ENCODE measurements at places on chromosomes 3 and 15.

- no peak for DNase-seq
Observed at GRCh38 chr3:122928396-122929187, 99.0 kb downstream of the SEMA5B start.

DNA sequence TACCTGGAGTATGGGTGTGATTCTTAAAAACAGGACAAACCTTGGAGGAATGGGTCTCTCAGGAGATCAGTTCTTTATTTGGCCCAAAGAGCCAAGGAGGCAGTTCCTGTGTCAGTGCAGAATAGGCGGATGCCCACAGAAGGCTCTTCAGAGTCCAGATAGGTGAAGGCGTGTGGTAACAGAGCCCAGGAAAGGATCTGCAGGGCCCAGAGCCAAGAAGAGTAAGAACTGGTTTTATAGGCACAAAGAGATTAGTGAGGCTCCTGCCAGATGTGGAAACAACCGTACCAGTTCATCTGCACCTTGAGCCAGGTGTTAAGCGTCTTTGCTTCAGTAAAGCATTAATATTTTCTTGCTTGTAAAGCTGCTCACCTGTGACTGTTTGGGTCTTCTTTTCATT, 140.1 kb upstream of the BFSP2 start:
- DNase-seq = no peak

DNA sequence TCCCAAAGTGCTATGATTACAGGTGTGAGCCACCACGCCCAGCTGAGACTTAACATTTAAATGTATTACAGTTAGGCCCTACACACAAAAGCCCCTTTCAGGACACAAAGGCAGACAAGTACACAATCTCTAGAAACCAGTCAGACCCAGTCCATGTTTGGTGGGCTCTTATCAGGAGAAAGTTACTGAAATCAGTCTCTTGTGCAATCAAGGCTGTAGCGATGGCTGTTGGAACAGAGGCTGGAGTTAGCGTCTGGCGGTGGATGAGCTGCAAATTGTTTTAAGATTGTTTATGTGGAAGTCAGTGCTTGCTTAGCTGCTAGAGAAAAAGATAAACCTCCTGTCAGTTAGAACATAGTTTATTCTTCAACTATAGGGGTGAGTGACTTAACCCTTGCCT, 89.5 kb upstream of the SNRPN start:
- no peak for DNase-seq

- DNase-seq = no peak
Observed at GRCh38 chr3:42655980-42656679, 2.6 kb downstream of the ZBTB47 start.

DNA sequence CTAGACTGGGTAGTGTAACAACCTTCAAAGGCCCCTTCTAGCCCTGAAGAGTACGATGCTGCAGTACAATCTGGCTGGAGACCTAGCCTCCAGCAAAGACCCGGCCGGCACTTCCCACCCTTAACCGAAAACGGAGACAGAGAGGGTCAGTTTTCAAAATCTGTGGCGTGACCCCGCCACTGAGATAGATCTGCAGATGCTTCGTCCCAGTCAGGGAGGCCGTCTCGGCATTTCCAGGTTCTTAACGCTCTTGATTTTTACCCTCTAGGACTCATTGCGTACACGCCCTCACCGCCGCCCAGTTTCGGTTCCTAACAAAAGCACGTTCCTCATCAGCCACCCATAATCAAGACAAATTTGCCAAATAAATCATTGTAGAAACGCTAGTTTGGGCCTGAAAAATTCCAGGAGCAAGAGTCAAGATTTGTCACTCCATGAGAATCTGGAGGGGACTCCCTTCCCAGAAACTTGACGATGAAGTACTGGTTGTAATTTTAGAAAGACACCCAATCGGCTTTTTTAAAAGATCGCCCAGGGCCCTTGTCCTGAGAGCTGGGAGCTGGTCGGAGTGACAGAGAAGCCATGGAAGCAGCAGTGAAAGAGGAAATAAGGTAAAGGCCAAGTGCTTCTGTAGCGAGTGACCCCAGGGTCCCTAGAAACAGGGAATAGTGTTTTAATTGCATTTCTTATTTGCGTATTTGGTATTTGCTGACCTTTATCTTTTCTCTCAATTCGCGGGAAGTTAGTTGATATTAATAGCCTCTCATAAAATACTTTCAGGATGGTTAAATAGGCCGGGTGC, 868 bp upstream of the TMEM87A start:
- DNase-seq = peak; percentile 32

DNA sequence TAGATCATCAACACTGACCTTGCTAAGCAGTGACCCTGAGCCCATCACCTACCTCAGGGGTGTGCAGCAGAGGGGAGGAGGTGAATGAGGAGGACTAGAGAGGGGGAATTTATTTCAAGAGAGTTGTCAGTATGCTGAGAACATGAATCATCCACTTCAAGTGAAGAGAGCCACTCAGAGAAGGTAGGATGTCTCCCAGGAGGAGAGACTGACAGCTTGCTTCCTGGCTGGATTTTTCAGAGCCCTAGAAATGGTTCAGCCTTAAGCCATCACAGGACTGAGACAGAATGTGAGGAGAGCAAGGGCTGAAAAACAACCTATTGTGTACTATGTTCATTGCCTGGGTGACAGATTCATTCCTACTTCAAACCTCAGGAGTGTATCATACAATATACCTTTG, 34.8 kb downstream of the CCNL1 start:
- no peak for DNase-seq

DNA sequence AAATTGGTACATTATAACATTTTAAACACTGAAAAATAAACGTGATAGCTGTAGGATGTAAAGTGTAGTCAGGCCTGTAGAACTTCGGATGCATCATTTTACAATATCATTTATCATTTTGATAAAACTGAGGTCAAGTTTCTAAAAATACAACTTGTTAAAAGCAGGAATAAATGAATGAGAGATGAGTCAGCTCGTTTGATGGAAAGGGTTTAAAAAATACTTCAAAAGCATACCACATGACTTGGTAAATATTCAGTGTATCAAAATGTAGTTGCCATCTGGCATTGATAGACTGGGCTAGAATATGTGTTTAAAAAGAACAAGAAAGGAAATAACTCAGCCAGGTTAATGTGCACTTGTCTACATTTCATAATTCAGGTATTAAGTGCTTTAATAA, 357.0 kb downstream of the TIGIT start:
- no peak for DNase-seq

DNA sequence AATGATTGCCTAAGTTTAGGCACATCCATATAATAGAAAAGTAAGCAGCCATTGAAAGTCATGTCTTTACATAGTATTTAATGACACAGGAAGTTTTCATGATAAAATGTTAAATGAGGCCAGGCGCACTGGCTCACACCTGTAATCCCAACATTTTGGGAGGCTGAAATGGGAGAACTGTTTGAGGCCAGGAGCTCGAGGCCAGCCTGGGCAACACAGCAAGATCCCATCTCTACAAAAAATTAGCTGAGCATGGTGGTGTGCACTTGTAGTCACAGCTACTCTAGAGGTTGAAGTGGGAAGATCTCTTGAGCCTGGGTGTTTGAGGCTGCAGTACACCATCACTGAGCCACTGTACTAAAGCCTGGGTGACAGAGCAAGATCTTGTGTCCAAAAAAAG, 59.4 kb downstream of the SETMAR start:
- no peak for DNase-seq

- no peak for DNase-seq
Observed at GRCh38 chr3:4981294-4981664, 2.0 kb downstream of the BHLHE40 start.

- no peak for DNase-seq
Observed at GRCh38 chr3:159371961-159372360, 570.1 kb downstream of the MFSD1 start.

- no peak for DNase-seq
Observed at GRCh38 chr3:140316466-140316865, 361.4 kb upstream of the TRIM42 start.

DNA sequence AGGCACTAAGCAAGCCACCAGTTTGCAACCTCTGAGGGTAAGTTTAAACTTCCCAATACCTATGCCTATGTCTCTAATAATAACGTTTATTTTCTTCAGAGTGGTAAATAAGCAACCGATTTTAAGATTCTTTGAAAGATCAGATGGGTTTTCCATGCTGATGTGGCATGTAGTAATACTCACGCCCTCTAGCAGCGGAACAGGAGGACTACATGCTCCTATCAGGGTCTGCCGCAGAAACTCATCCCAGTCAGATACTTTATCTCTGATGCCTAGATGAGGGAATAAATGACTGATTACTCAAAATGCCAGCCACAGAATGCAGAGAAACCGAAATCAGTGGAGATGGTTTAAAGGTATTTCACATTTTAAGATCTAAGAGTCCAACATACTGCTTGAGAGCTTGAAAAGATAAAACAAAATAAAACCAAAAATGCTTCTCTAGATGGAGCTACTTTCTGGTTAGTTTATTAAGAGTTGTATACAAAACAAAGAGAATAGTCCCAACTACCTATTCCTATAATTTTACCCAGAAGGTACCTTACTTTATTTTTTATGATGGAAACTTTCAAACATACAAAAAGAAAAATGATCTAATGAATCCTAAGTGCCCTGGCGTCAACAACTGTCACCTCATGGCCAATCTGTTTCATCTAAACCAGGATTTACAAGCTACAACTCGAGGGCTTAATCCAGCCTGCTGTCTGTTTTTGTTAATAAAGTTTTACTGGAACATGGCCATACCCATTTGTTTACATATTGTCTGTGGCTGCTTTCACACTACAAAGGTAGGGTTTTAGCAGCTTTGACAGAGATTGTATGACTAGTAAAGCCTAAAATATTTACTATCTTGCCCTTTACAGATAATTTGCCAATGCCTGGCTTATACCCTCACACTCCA, 37.5 kb upstream of the STIMATE start:
- peak; percentile 17 for DNase-seq

GRCh38 chr3:110618512-110619226, 452.9 kb upstream of the NECTIN3 start:
- no peak for DNase-seq

- no peak for DNase-seq
Observed at GRCh38 chr15:29970402-29970695, 112.4 kb upstream of the GOLGA8J start.

GRCh38 chr3:62134061-62134496, 239.3 kb downstream of the FEZF2 start:
- DNase-seq = no peak

DNA sequence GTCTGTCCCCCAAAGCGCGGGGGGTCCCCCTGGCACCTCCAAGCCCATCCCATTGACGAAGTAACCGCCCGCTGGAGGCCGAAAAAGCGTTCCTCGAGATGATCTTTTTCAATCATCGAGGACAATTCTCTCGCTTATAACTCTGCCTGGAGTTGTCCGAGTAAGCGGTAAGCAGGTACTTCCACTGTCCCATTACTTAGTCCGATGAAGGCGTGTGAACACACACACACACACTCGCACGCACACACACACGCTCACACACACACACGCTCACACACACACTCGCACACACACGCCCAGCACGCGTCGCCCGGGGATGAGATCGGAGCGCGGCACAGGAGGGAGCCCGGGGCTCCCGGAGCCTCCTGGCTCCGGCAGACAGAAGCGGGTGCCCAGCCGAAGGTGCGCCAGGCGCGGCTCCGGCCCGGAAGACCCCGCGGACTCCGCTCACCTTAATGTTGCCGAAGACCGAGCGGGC, 430 bp downstream of the SLCO2A1 start:
- no peak for DNase-seq

DNA sequence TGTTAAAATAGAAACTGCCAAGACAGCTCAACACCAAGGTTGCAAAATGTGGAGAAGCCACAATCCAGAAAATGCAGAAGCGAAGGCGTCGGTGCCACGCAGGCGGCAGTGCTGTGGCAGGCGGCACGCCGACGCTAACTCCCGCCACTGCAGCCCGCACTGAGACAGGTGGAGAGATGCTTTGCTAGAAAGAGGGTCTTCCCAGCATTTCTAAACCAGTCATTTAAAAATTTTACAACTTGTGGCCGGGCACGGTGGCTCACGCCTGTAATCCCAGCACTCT, 23.2 kb downstream of the CYFIP1 start:
- no peak for DNase-seq

DNA sequence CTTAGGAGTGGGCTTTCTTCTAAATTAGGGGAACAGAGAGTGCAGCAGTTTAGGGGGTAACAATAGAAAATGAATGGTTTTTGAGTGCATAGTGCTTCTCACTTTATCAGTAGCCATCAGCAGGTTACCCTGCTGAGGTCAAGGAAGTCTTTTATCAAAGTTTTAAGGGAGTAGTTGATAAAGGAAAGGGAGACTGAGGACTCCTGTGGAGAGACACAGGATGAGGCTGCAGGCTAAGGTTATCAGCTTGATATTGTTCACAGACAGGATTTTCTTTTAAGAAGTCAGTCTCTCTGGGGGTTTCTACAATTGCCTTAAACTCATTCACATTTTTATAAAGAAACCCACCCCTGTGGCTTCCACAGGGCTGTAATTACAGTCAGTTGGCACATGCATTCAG, 205.0 kb downstream of the AGBL1 start:
- no peak for DNase-seq

DNA sequence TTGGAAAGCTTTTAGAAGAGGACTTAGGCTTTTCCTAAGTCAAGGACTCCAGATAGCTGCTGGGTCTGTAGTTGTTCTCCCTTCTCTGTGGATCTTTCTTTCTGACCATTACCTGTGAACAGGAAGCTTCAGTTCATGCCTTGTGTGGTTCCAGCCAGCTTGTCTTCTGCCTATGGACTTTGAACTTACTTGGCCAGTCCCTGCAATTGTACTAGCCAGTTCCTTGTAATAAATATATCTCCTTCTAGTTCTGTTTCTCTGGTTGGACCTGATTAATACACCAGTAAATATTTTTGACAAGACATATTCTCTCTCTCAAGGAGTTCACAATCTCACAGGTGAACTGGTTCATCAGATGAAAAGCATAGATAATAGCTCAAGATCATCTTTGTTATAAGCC, 341.3 kb upstream of the DPPA4 start:
- no peak for DNase-seq

- no peak for DNase-seq
Observed at GRCh38 chr3:33041909-33042308, 55.0 kb downstream of the GLB1 start.

DNA sequence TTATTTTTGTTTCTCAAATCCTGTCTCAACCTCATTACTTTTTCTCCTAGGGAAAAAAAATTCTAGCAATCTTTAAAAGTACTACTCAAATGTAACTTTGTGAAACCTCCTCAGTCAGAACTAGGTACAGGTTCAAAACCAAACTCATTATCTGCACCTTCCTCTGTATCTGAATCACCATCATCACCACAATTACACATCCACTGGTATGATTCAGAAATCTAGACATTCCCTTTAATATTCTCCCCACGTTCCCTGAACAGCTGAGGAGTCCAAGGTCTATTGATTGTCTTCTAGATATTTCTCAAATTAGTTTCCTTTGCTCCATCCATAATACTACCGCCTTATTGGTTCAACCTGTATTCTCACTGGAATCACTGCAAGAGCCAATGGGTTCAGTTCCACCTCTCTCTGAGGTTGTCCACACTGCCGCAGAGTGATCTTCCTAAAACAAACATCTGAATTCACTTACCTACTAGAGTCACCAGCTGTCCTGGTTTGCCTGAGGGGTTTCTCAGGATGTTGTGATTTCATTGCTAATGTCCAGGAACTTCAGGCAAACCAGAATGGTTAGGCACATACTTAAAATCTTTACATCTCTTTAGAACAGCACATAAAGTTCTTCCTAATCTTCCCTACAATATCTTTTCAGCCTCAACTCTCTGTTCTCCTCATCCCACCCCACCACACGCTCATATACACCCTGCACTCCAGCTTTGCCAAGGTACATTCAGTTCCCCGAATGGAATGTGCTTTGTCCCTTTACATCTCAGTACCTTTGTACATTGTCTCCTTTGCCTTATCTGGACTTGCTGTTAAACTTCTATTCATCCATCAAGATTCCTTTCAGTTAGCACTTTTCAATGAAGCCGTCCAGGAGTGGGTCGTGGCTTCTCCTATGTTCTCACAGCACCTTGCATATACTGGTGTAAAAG, 24.2 kb downstream of the ATP13A4 start:
- no peak for DNase-seq

Data from occipital lobe (tissue), 3 donors.